Activated T-helper 9 cell treated with anti-CD3 and anti-CD28 coated beads, Interleukin-2, amount 50 U/mL, for 16 hours (primary cell): ENCODE measurements at places on chromosomes 2 and 18.

DNA sequence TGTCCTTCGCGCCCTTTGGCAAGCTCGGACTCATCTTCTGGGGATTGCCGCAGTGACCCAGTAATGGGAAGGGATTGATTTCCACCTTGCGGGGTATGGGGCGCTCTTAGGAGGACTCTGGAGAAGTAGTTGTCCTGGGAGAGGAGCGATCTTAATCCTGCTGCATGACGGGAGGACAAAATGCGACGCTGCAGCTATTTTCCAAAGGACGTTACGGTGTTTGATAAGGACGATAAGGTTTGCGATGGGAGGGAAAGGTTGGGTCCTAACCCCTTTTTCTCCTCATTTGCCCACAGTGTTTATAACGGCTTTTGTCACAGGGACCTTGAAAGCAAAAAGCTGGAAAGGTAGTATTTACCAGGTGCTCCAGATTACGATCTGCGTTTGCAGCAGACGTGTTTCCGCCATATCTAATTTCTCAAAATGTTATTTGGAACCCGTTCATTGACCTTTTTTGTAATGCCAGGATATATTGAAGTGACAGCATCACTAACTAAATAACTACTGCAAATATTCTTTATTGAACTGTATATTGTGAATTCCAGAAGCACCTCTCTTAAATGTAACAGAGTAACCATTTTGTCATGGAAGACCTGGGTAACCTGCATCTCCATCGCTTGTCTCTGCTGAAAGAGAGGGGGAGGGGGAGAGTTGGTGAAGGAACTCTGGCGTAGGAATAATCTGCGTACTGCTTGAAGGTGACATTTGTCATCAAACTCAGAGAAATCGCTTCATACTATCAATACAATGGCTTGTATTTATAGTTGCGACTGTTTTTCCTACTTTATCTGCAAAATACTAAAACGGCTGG lies 590 bp downstream of the MDH1 start:
- DNase-seq = no peak

GRCh38 chr18:23812546-23813440 lies 123.5 kb downstream of the LAMA3 start:
- DNase-seq = no peak

DNA sequence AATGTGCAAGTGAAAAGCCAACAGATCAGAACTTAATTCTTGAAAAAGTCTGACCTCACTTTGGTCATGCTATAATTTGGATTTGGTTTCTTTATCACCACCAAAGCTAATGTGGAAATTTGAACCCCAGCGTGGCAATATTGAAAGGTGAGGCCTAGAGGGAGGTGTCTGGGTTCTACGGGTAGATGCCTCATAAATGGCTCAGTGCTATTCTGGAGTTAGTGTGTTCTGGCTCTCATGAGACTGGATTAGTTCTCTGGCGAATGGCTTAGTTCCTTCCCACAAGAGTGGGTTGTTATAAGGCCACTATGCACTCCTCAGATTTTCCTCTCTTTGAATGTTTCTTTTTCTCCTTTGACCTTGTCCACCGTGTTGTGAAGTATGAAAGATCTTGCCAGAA lies 22.3 kb downstream of the ORC4 start:
- DNase-seq = no peak

DNA sequence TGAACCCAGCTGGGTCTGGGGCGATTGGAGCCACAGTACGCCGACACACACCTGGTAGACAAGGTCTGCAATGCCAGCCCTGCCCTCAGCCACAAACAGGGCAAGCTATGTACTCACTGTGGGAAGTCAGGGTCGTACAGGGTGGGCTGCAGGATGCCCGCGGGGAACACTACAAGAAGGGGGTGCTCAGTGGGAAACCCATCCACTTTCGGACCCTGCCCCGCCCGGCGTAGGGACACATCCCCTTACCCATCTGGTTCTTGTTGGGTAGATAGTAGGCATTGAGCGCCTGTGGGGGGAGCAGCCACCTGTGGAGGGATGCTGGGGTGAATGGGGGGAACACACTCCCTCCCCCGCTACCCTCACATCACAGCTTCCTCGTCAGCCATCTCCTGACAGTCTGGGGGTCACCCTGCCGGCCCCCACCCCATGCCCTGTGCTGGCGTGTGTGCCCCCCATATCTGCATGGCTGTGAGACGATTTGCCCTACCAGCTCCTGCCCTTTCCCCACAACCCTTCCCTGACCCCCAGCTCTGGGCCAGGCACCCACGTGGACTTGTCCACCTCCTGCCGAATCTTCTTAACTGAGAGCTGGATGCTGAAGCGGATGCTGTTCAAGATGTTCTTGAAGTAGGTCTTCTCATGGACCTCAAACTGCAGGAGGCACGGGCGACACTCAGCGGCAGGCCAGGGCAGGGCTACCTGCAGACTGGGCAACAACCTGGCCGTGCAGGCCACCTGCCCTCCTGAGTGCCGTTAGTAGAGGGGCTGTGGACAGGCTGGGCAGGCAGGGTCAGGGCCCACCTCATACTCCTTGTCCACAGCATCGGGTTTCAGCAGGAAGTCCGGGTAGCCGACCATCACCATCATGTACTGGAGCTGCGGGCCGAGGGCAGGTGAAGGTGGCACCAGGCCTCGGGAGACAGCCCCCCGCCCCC lies 5.1 kb downstream of the ECEL1 start:
- no peak for DNase-seq

DNA sequence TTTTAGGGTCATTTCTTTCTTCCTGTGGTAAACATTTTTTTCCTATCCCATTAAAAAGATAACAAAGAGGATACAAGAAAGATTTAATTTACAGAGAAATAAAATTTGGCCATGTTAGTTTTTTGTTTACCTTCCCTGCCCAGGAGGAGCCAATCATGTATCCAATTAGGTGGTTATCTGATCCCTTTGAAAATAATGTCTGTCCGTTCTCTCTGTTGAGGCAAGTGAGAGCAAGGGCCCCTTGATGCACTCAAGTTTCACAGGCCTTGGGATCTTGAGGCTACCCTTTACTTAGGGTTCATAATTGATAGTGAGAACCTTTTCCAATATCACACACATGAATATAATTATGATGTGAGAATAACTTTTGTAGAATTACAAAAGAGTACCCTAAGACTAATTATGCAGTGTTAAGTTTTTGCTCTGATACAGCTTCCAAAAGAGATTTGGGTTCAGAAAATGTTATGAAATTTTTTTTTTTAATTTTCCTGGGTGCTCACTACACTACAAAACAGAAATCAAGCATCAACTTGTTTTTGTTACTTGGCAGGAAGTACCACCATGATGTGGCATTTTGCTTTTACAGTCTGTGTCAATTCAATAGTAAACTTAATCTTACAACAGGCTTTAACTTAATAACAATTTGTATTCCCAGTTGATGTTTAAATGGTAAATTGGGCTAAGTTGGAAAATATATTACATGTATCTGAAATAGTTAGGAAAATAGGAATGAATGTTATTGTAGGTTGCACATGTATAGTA lies 42.0 kb downstream of the AFTPH start:
- DNase-seq = no peak

- DNase-seq = no peak
Observed at GRCh38 chr2:44844651-44845270, 96.7 kb upstream of the SIX3 start.

GRCh38 chr18:78798402-78799175 lies 181.0 kb upstream of the SALL3 start:
- DNase-seq = no peak
